Stimulated activated CD4-positive, alpha-beta T cell treated with anti-CD3 and anti-CD28 coated beads, Interleukin-12 subunit alpha, Interleukin-12 subunit beta, amount 100 ng/mL, for 48 hours (primary cell): ENCODE measurements at places on chromosomes 1 and 21.

DNA sequence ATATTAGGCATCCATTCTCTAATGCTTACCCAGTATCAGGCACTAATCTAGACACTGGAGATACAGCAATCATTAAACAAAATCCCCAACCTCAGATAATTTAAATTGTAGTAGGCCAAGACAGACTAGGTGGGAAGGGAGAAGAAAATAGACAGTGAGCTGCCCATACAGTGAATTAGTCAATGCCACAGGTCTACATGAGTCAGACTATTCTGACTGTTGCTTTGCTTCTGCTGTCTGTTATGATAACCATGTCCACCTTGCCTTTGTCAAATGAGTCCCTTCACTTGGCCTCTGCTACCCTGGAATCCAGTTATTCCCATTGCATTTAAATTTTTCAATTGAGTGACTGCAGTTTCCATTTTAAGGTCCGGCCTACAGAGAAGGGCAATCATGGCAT is 59.5 kb downstream of the PIK3R3 start:
- no peak for DNase-seq

DNA sequence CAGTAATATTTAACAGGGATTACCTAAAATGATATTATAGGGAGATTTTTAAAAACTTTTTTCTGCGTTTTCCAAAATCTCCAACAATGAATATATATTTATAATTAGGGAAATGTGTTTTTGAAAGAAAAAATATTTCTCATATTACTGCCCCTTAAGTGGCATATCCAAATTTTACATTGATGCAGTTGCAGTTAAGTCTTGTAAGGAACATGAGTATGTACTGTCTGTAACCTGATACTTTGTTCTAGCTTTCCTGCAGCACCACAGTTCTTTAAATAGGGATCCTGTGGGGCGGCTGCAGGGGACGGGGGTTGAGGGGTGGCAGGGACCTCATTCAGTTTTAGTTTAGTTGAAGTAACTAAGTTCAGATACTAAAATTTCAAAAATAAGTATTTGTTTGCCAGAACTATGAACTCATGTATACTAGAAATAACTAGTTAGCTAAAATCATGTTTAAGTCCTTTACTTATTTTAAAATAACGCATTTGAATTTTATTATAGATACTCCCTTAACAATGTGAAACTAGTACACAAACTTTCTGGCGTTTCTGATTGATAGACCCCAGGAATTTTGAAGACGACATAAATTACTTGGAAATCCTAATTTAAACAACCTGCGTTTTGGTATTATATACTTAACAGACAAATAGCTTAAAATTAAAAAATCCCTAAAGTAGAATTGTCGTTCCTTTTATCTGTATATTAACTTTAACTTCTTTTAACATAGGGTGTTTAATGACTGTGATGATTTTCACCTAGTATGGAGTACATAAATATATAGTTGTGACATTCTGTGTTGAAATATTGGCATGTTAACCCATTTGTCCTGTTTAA is 639 bp upstream of the DNAJB4 start:
- peak; percentile 32 for DNase-seq

DNA sequence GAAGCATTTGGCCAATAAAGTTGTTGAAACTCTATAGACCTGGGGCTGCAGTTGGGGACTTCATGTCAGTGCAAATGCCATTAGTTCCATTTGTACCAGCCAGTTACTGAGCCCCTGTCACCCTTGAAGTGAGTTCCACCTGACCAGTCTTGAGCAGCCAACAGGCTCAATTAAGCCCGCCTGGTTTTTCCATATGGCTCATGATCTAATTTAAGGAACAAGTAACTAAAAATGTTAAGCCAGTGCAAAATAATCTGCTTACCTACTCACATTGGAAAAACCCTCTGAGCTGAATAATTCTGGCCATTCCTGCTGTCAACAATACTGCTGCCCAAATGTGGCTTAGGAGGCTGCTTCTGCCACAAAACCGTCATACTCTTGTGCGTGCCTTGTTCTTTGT is 21.6 kb downstream of the NSUN4 start:
- DNase-seq = no peak

GRCh38 chr1:156625436-156626078 is 6.3 kb downstream of the HAPLN2 start:
- peak; percentile 72 for DNase-seq

DNA sequence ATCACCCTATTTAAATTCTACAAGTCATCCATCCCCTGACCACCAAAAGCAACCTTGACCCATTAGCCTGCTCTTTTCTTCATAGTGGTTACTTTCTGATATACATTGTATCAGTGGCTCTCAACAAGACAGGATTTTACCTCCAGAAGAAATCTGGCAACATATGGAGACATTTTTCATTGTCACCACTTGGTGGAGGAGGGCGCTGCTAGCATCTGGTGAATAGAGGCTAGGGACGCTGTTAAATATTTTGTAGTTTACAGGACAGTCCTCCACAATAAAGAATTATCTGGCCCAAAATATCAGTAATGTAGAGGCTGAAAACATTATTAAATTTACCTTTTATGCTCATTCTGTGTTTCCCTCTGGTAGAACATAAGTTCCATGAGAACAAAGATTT is 6.1 kb downstream of the HSPA13 start:
- no peak for DNase-seq

DNA sequence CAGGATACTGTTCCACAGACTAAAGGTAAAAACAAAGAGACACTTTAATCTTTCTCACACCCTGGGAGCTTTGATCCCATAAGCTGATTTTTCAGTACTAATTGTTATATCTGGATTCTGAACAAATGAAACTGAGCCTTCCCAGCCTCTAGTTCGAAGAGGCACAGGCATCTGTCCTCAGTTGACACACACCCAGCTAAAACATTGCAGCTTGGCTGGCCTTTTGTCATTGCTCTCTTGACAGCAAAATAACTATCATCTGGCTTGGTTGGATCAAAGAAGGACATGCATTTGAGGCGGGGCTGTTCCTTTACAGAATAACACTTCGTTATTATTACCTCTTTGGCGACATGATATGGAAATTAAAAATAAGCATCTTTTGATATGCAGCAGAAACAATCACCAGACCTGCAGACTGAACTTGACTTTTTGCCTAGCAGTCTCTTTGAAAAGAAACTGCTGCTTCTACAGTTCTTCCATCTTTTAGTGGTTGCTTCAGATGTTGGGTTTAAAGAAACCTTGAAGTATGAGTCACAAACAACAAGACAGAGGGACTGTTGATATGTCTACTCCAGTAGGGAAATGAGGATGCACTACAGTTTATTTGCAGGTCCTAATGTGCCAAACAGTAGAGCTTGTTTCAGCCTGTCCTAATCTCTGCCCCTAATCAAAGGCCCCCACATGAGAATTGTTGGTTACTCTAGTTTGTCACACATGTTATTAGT is 166.5 kb downstream of the TPR start:
- no peak for DNase-seq
